Panc1 (cell line): ENCODE measurements at places on chromosomes 16 and 17. TPM values are rescaled to one million over a fixed set of nuclear protein-coding genes. Genes with fewer than 3 reads are reported as not detected.

GRCh38 chr17:7394452-7395191 lies at the start of gene PLSCR3:
TSS of gene PLSCR3 (minus strand) at chr17:7394525. CDS start at chr17:7394110, 415 bp downstream.
- H3K27me3 ChIP-seq, result no peaks in the 10 kb centered on the region
- peak within 1 kb of the TSS; percentile 71 for H3K4me3 ChIP-seq
- peak within 1 kb of the TSS; percentile 77 for H3K27ac ChIP-seq
- DNase-seq, result no peak

GRCh38 chr16:86351041-86351784 lies 159.1 kb upstream of the FOXF1 start:
- no peaks in the 10 kb centered on the region; the same call in none of the 2 replicates for H3K27me3 ChIP-seq
- no peak for DNase-seq
- no peak overlapping the region for H3K27ac ChIP-seq
- no peaks in the 10 kb centered on the region for H3K4me1 ChIP-seq
- H3K36me3 ChIP-seq, result no peaks in the 10 kb centered on the region
- H3K4me3 ChIP-seq, result no peak overlapping the region

Gene MVP
- total RNA-seq, result 107 TPM

Gene CACNG5
- 0.21 TPM for total RNA-seq

Gene TMEM100
- total RNA-seq, result 0.10 TPM

DNA sequence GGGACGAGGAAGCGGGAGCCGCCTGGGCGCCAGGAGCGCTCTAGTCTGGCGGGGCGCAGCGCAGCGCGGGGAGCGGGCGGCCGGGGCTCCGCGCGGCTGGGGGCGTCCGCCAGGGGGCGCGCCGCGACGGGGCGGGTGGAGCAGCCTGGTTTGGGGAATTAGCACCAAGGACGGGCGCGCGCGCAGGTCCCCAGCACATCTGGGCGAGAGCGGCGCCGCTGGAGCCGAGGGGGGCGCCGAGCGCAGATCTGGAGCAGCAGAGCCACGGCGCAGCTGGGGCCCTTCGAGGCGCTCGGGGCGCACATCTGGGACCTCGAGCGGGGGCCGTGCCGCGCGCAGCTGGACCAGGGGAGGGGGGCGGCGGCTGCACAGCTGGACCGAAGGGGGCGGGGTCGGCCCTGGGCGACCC lies at the start of gene NXPH3:
Gene NXPH3 (plus strand): TSS at position 193 of the 409 bp plus-strand sequence. CDS start 349 bp downstream, outside the sequence.
- H3K36me3 ChIP-seq, result no peaks in the 10 kb centered on the region
- peaks cover 11% of the 10 kb centered on the region for H3K4me1 ChIP-seq
- DNase-seq, result no peak
- H3K27ac ChIP-seq, result no peak within 1 kb of the TSS
- H3K27me3 ChIP-seq, result no peaks in the 10 kb centered on the region
- peak within 1 kb of the TSS; percentile 69 for H3K4me3 ChIP-seq

DNA sequence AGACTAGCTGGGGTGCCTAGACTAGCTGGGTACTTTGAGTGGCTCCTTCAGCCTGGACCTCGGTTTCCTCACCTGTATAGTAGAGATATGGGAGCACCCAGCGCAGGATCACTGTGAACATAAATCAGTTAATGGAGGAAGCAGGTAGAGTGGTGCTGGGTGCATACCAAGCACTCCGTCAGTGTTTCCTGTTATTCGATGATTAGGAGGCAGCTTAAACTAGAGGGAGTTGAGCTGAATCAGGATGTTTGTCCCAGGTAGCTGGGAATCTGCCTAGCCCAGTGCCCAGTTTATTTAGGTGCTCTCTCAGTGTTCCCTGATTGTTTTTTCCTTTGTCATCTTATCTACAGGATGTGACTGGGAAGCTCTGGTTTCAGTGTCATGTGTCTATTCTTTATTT lies 8.4 kb upstream of the TMEM235 start:
- H3K36me3 ChIP-seq, result peaks cover 7% of the 10 kb centered on the region; the same call in 1 of the 2 replicates
- no peaks in the 10 kb centered on the region for H3K27me3 ChIP-seq
- no peak for DNase-seq
- H3K4me1 ChIP-seq, result no peaks in the 10 kb centered on the region
- no peak overlapping the region for H3K4me3 ChIP-seq
